ENCODE measurements at places on chromosomes 7 and 10.
A peak's percentile ranks its signal among the peaks of the same experiment; 100 is the strongest.

- no peak for DNase-seq
These were observed 95.3 kb downstream of the CPED1 start for GRCh38 chr7:121083790-121084251.

DNA sequence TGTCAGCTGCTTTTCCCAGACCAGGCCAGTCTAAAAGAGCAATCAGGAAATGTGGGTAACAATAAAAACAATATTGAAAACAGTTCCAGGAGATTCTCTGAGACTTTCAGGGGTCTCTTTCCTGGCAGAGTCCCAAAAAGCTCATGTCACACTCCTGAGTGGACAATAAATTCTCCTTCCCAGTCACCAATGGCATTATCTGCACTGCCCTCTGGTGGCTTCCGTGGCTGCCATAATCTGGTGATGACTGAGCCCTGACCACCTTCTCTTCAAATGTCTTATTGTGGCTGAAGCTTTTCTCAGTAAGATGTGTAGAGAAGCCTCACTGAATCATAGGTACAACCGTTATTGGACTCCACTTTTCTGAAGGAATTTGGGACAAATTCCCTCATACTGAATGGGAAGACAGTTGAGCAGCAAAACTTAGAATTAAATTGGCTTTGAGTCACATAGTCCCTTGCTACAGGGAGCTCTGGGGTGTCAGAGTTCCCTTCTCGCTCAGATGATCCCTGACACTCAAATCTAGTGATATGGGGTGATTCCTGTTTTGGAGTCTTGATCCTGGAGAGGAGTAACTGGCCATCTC lies 24.4 kb upstream of the ASAH2 start:
- DNase-seq, result peak; percentile 31

DNA sequence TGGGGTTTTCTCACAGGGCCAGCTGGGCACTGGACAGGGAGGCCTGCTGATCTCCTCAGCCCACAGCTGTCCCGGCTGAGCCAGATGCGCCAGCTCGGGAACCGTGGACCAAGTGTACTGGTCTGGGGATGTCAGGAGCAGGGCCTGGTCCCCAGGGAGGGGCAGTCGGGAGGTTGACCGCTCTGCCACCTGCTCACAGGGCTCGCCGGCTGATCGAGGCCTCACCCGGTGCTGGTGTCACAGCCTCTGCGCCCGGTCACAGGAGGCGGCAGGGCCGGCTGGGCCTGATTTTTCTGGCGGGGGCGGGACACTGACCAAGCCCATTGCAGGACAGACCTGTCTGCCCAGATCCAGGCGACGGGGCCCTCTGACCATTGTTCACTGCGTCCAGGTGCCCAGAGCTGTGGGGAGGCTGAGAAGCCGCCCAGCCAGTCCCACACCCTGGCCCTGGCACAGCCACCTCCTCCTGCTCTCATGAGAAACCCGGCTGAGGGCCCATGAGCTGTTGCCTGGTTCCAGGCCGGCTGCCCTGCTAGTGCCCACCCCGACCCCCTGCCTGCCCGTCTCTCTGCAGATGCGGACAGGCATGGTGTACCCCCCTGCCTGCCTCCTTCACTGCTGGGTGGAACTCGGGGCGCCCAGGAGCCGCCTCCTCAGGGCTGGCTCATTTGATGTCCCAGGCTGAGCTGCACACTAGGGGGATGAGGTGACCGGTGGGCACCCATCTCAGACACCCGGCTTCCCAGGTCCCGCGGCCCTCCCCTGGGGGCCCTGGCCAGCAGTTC lies 3.0 kb upstream of the TMEM184A start:
- no peak for DNase-seq

DNA sequence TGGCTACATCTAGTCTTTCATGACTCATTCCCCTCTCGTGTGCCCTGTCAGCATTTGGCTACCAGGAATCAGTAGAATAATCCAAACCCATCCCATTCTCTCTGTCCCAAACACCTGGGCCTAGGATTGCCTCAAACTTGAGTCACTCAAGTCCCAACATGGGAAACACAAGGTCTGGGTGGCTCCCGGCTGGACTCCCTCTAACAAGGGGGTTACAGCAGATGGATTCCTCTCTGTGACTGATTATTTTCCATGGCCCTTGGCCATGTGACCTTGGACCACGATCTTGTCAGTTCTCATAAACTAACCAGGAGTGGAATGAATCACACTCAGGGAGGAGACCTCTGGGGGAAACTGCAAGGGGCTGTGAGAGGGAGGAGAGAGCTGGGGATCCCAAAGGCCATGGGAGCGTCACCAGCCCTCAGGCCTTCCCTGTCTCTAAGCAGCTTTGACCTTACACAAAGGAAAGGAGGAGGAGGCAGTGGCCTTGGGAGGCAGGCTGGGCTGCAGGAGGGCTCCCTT lies 533.1 kb downstream of the KCNMA1 start:
- DNase-seq, result no peak

DNA sequence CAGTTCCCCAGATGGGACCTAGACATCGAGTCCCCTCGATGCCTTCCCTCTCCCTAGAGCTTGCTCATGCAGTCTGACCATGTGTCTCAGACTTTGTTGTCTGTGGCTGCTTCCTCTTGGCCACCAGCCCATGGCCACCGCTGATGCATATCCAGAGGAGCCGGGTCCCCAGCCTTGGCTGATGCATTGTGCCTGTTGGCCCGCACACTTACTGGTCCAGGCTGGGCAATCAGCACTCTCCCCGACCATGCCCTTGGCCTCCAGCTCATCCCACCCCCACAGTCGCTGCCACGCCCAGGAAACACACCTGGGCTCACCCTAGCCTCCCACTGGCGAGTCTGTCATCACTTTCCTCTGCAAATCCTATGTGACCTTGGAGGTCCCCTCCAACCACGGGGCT lies 10.1 kb downstream of the NPC1L1 start:
- no peak for DNase-seq

DNA sequence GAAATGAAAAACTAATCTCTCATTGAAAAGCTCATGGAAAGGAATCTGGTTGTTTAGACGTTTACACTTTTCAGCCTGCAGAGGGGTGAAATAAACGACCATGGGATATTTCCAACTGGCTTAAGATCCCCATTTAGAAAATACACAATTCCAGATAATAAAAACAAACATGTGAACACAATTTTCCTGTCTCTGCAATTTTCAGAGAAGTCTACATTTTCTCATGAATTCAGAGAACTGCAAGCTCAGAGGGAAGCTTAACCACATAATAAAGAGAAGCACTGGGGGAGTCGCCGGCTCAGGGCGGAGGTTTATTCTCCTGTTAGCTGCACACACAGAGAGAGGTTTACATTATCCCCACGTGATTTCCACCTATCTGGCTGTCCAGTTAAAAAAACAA lies 215.2 kb downstream of the FANK1 start:
- no peak for DNase-seq

DNA sequence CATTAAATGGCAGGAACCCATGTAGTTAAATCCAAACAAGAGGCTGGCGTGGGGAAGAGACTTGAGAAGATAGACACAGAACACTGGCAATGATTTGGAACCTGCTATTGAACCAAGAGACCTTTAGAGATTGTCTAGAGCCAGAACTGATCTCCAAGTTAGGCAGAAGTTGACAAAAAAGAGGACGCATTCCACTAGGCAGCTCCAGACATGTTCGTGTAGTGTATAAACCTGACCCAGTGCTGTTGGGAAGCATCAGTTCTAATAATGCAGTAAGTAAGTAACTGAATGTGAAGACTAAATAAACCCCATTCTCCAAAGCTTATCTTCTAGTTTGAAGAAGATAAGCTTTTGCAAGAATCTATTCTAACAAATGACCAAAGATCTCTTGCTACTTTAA lies 50.8 kb downstream of the AP3M1 start:
- no peak for DNase-seq

- peak; percentile 7 for DNase-seq
These were observed 108.2 kb upstream of the EGR2 start for GRCh38 chr10:62924344-62924748.
